ENCODE measurements at places on chromosomes 5 and 9.

- DNase-seq: no peak
These were observed 55.5 kb upstream of the ZNF354A start for GRCh38 chr5:178785999-178786398.

DNA sequence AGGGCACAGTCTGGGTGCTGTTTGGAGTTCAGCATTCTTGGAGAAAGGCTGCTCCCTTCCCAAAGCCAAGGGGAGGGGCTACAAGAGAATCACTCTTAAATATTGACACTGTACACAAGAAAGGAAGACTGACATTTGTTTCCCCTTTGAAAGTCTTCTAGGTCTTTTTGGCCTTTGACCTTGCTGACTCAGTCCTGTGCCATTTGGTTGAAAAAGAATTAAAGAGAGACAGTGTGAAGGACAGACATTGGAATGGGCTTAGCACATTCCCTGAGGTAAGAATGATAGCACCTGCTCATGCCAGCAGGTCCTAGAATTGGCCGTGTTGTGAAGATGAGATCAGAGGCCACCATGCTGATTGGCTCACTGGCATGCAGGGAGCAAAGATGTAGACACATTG is 271.4 kb upstream of the ZNF608 start:
- DNase-seq: no peak

GRCh38 chr5:94776167-94776566 is 157.7 kb downstream of the SLF1 start:
- DNase-seq: no peak

DNA sequence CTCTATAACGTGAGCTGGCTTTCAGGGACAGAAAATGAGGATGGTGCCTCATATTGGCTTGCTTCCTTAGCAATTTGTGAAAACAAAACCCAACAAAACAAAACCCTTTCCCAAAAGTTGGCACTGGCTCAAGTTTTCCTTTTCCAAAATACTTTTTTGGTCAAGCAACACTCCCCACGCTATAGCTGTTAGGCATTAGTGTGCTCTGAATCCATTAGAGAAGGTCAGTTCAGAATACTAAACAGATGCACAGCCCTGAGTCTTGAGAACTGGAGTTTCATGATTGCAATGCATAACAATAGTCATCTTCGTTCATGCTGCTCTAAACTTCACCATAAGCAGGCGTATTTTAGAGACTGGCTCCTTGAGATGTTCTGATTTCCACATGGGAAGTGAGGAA is 172.0 kb upstream of the KLF9 start:
- DNase-seq: no peak

DNA sequence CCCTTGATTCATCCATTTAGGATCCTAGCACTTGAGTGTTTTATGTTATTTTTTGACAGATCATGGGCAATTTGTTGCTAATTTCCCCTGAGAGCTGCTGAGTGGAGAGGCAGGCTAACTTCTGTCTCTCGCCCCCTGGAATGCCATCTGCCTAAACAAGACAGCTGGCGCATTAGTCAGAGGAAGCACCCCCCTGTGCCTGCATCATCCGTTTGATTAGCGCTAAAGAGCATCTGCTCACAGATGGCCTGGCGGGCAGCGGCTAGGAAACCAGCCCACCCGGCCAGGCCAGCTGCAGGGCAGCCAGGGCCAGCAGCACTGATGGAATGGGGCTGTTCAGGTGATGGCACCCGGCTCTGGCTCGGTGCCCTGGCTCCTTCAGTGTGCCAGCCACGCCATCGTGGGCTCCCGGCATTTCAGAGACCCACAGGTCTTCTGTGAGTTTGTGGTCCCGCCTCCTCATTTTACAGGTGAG is 22.9 kb upstream of the ASS1 start:
- DNase-seq: no peak

GRCh38 chr5:172545291-172545801 is 91.0 kb upstream of the SH3PXD2B start:
- no peak for DNase-seq
